ENCODE measurements at places on chromosomes 1 and 21.
A peak's percentile ranks its signal among the peaks of the same experiment; 100 is the strongest.

DNA sequence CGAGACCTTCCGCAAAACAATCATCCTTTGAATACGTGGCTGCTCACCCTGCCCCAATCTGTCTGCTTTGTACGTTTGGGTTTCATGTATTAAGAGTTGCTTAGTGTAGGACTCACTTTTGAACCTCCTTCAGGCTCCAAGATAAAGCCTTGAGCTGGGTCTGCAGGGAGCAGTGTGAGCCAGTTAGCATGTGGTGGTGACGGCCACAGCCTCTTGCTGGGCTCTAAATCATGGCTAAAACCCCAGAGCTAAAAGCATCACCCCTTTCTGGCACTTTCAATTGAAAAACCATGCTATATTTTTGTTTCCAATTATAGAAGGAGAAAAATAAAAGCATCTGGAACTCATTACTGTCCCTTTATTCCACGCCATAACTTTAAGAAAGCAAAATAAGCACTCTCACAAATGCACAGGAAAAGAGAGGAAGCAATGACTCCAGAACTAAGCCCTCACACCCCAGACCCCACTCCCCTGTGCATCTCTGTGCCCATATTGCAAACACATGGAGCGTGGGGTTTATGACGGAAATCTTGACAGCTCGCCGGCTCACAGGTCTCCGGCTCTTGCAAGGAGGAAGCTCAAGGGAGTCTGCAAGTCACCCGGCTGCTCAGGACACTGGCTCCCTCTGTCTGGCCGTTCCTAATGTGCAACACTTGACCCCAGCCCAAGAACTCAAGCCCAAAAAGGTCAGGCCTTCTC lies 135.5 kb downstream of the MIS18A start:
- DNase-seq = peak; percentile 36

DNA sequence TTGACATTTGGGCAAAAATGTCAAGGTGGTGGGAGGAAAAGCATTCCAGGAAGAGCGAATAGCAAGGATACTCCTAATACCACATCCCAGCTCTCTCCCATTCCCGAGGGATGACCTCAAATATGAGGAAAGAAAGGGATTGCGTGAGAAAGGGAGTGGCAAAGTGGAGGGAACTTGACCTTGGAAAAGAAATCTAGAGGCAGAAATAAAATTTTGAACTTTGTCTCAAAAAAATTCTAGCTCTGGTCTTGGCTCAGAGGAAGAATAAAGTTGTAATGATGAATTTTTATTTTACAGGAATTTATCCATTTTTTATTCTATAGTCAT lies 127.8 kb downstream of the TBX19 start:
- no peak for DNase-seq

GRCh38 chr21:45427331-45428271 lies 22.6 kb downstream of the COL18A1 start:
- no peak for DNase-seq

DNA sequence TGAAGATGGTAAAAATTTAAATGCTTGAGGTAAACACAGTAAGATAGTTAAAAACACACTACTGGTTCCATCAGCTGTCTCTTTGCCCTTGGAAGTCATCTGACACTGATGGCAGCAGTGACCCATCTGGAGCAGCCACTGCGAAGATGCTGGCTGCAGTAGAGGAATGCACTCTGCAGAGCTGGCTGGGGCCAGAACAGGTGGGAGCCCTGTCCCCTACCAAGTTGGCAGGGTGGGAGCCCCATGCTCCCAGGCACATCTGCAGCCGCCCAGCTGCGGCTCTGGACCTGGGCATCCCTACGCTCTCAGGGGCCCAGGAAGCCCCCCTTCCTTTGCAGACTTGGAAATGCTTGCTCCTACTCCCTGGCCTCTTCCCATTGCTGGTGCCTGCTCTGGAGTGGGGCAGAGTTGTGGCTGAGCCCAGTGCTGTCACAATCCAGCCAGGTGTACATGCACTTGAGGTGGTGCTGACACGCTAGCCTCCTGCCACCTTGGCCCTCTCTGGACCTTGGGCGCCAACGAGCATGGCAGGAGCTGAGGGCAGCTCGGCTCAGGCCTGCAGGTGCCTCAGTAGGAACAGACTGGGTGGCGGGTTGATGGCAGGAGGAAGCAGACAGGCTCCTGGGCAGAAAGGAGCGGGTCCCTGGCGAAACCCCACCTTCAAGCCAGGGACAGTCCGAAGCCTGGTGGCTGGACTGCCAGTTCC lies 227.0 kb downstream of the FGGY start:
- DNase-seq = no peak

DNA sequence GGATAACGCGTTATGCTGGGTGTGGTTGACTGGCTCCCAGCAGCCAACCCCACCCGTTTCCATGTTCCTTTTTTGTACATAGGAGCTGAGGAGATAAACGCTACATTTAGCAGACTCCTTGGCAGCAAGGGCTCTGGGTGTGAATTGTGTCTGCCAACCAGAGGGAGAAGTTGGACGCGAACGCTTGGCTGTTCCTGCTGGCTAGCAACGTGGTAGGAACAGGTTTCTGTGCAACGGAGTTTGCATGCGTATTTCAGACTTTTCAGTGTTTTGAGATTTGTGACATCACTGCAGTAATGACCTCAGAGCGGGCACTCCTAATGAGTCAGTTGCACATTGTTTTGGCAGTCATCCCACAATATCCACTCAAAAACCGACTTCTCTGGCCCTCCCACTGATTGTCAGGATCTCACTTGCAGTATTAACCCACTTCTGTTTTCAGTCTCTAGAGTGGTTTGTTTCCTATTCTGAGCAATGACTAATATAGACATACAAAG lies 98.7 kb upstream of the RGS1 start:
- peak; percentile 41 for DNase-seq

DNA sequence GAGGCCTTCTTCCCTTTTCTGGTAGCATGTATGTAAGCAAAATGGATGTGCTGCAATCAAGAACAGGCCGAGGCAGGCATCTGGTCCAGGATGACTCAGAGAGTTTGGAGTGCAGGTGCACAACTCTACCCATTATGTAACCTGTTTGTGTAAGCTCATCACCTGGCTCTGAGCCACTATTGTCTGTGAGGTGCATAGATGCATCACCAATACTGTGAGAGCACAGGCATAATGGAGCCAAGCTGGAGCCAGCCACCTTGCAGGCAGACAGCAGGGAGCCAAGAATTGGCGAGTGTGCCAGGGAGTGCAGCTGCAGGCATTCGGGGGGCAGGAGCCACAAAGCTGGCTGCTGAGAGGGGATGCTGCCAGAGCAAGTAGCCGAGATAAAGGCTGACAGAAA lies 549.9 kb upstream of the RGS18 start:
- DNase-seq = peak; percentile 49

DNA sequence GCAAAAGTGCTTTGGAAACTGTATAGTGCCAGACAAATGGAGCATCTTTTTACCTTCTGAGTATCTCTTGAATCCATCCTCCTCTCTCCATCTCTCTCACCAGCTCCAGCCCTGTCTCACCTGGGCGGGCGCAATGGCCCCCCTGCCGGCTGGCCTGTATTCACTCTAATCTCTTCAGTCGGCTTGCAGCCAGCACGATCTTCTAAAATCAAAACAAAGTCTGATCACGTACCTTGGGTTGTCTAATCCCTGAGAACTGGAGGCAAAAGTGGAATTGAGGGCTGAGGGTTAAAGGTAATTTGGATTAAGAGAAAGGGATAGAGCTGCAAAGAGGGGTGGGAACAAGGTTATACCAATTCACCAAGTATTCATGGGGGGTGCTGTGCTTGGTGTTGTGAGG lies 46.0 kb upstream of the LRRN2 start:
- DNase-seq = no peak

DNA sequence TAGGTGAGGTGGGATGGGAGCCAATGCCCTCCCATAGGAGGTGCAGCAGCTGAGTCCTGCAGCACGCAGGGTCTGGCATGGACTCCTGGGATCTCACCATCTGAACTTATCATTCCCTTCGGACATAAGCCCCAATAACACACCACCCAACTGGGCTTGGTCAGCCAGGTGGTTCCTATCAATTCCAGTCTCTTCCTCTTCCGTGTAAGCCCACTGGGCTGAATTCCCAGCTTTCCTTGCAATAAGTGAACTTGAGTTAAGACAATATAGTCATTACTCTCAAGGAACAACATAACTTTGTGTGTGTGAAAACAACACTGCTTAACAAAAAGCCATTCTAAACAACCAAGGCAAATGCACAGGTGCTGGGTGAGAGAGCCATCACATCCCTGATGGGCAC lies 86.6 kb upstream of the EDN2 start:
- DNase-seq = peak; percentile 34

- no peak for DNase-seq
Observed at GRCh38 chr1:46689356-46689755, 17.7 kb downstream of the TEX38 start.

DNA sequence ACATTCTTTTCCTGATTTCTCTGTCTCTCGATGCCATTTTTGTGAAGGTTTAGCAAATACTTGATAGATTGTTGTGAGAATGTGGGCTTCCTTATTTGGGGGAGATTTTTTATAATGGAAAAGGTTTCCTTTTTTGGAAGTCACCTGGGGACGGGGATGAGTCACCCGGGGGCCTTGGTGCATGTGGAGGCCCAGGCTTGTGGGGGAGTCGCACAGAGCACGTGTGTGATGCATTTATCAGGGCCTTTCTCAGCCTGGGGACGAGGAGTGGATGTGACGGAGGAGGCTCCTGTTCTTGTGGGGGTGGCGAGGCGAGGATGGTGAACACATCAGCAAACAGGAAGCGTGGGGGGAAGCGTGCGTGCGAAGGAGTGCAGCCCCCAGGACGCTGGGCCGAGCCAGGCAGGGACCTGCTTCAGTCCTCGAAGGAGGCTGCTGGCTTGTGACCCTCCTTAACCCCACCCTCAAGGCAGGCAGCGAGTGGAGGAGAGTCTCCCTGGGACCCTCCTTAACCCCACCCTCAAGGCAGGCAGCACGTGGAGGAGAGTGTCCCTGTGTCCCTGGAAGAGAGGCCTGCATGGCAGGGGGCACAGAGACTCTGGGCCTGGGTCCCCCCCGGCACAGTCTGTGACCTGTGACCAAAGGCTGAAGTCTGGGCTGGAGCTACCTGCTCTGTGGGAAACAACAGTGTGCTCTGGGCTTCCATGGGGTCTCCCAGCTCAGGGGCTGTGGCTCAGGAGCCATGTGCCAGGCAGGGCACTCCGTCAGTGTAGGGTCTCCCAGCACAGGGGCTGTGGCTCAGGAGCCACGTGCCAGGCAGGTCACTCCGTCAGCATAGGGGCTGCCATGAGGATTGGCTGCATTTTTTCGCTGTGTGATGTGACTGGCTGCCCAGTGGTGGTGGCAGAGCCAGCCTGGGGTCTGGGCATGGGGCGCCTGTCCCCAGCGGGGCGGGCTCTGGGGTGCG lies 57.2 kb downstream of the AGPAT3 start:
- DNase-seq = no peak

- no peak for DNase-seq
Observed at GRCh38 chr21:28624626-28625025, 368.1 kb downstream of the LTN1 start.

- DNase-seq = no peak
Observed at GRCh38 chr1:31159869-31160611, 79.6 kb downstream of the NKAIN1 start.

GRCh38 chr1:18058206-18058921 lies 49.2 kb upstream of the IGSF21 start:
- DNase-seq = no peak

DNA sequence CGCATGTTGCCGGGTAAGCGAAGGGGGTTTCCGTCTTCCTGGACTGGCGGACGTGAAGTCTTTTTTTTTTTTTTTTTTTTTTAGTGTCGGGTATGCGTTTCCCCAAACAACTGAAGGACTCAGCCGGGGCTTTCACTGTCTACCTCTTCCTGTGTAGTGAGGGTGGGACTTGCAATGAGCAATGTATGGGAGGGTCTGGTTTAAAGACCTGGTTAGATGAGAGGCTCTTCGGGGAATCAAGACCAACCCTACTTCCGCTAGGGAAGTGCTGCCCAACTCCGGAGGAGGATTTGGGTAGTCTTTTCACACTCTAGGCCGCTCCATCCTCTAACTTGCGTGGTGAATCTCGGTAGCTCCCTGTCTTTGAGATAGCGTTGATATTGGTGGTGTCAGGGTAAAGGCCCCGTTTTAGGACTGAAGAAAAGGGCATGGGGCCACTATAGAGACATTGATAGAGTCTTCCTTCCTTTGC lies 754 bp downstream of the PRRC2C start:
- DNase-seq = no peak

GRCh38 chr1:41274752-41275545 lies 32.8 kb upstream of the SCMH1 start:
- DNase-seq = no peak

DNA sequence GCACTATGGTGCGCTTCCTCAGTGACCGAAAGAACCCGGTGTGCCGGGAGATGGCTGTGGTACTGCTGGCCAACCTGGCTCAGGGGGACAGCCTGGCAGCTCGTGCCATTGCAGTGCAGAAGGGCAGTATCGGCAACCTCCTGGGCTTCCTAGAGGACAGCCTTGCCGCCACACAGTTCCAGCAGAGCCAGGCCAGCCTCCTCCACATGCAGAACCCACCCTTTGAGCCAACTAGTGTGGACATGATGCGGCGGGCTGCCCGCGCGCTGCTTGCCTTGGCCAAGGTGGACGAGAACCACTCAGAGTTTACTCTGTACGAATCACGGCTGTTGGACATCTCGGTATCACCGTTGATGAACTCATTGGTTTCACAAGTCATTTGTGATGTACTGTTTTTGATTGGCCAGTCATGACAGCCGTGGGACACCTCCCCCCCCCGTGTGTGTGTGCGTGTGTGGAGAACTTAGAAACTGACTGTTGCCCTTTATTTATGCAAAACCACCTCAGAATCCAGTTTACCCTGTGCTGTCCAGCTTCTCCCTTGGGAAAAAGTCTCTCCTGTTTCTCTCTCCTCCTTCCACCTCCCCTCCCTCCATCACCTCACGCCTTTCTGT lies 7.3 kb upstream of the PIGV start:
- DNase-seq = no peak

- no peak for DNase-seq
Observed at GRCh38 chr21:21851657-21852056, 853.4 kb downstream of the NCAM2 start.

DNA sequence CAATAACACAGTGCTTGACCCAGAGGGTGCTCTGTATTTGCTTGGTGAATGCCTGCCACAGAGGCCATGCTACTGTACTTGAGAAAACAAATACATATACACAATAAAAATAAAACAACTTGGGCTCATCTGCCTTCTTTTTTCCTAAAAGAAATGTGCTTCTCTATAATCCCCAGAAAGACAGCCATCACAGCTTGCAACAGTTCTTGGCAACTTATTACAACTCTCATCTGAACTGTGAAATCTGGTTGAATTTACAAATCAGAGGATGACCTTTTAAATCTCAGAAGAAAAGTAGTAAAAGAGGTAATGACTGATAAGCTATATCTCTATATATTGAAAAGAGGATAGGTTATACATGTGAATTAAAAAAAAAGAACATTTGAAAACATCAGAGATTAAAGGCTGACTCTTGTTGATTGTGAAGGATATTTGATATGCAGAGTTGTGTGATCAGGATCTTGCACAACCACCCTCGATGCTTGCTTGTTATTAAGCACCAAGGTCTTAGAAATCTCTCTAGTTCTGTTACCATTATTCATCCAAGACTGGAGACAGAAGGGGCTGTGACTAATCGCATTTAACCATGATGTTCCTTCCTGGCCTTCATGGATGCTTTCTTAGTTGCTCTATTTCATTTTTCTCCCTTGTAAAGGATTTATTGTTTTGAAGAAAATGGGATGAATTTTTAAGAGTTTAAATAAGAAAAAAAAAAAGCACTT lies 213.4 kb downstream of the APP start:
- no peak for DNase-seq

- no peak for DNase-seq
Observed at GRCh38 chr1:119141020-119141424, 569 bp upstream of the WARS2 start.

GRCh38 chr1:214683621-214684020 lies 80.6 kb downstream of the CENPF start:
- DNase-seq = no peak

Measured in lower leg skin (tissue), 4 donors.